ENCODE measurements at places on chromosomes 5 and 9.
A peak's percentile ranks its signal among the peaks of the same experiment; 100 is the strongest.

GRCh38 chr5:3092664-3093063 lies 341.2 kb upstream of the IRX2 start:
- no peak for DNase-seq

DNA sequence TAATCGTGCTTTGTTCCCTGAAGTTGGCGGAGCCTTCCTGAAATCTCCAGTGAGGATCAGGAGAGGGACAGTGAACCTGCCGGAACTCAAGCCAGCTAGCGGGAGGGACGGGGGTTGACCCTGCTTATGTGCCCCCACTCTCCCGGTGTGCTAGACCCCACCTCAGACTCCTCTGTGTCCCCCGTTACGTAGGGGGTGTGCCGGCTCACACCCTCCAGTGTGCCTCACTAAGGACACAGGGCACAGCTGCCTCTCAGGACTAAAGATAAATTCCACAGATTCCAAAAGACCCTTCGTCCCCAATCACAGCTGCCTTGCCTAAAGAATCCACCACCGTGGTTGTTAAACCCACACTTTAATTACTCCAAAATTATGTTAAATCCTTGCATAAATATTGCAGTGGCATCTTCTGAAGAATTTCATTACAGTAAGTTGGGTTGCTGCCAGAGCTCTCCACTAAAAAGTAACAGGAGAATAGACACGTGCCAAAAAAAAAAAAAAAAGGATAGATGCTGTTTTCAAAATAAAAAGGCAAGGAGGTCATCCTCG lies 73.7 kb downstream of the GTF3C4 start:
- no peak for DNase-seq

DNA sequence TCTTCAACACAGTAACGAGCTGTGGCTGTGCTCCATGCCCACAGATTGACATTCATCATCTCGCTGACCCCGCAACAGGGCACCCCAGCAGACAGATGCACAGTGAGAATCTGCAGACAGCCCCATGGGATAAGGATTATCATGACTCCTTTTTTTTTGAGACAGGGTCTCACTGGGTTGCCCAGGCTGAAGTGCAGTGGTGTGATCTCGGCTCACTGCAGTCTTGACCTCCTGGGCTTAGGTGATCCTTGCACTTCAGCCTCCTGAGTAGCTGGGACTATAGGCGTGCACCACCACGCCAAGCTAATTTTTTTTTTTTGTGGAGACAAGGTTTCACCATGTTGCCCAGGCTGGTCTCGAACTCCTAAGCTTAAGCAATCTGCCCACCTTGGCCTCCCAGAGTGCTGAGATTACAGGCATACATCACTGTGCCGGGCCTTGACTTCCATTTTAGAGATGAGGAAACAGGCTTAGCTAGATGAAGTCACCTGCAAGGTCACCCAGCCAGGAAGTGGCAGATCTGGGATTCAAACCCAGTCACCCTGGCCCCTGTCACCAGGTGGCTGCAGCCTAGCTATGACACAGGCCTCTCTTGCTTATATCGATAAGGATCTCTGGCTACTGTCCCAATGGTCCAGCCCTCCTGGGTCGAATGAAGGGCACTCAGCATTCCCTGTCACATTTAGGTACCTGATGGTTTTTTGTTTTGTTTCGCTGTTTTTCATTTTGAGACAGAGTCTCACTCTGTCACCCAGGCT lies 5.1 kb downstream of the AIF1L start:
- no peak for DNase-seq

- DNase-seq: no peak
Measured at GRCh38 chr9:137195525-137196220, 4.9 kb downstream of the TPRN start.

DNA sequence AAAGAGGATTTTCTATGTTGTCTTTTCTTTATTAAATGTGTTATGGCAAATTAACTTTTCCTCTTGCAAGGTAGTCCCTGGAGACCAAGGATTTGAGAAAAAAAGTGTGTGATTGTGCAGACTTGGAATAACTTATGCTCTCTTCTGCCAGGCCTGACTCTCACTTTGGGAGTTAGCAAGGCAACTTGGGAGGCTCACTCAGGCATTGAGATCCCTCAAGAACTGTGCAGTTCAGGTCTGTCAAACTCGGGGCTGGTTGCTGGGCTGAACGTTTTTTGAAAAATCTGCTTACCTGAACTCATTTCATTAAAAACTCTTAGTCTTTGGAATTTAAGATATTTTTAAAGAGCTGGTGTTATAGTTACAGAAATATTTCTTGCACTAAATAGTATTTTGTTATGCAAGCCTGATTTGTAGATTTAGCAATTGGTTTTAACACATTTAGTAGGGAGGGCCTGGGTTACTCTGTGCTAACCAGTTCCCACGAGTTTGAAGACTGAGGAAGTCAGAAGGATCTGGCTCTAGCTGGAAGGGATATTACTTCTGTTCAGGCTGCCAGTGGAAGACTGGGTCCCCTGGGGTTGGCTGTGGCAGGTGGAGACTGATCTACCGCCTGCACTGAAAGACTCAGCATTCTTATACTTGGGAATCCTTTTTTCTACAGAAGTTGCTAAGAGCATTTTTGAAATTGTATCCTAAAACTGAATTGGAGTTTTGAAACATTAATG lies 150.4 kb upstream of the PCSK5 start:
- DNase-seq: no peak

- DNase-seq: no peak
Measured at GRCh38 chr5:157324237-157324636, 58.3 kb downstream of the CYFIP2 start.

DNA sequence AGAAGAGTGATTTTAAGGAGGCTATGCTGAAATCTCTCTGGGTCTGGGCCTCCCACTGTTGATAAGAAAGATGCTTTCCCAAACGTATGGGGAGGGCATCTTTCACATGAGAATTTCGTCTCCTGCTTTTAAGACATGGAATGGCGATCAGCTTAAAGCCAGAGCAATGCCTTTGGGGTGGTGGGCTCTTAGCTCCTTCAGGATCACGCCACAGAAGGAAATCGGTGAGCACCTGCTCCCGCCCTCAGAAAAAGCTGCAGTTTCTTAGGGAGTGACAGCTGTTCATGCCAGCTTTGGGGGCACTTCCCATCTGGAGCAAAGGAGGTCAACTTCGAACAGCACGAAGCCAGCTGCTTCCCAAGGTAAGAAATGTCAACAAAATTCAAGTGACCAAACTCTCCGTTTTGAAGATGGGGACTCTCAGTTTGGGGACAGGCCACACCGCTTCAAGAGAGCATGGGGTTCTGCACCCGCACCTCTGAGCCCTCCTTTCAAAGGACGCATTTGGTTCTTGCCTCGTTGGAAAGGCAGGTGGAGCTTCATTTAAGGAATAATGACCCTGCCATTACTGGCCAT lies 39.0 kb downstream of the TRIP13 start:
- no peak for DNase-seq

- DNase-seq: peak; percentile 51
Measured at GRCh38 chr5:142894749-142895148, 124.6 kb downstream of the ARHGAP26 start.

DNA sequence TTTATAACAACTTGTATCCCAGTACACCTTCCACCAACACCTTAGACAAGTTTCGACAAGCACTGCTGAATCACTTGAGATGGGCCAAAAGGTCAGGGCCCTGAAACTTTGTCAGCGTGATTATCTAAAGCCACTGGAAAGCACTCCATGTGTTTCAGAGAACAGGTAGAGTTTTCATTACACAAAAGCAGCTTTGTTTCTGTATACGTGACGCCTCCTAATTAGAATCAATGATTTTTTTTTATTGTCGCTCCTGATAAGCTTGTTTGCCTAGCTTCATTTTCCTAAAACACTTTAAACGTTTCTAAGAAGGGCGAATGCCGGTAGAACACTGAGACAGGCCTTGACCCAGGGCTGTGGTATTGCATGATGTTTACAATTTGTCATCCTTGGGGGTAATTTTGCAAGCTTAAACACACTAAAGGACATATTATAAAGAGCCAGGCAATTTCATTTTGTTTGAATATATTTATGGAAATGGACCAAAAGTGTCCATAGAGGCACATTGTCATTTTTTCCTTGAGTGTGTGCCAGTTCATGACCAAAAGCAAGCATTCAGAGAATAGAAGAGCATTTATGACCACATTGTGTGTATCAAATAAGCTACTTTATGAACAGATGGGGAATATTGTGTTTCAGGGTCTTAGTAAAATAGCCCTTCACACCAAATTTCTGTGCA lies 193.6 kb downstream of the GLIS3 start:
- DNase-seq: no peak

DNA sequence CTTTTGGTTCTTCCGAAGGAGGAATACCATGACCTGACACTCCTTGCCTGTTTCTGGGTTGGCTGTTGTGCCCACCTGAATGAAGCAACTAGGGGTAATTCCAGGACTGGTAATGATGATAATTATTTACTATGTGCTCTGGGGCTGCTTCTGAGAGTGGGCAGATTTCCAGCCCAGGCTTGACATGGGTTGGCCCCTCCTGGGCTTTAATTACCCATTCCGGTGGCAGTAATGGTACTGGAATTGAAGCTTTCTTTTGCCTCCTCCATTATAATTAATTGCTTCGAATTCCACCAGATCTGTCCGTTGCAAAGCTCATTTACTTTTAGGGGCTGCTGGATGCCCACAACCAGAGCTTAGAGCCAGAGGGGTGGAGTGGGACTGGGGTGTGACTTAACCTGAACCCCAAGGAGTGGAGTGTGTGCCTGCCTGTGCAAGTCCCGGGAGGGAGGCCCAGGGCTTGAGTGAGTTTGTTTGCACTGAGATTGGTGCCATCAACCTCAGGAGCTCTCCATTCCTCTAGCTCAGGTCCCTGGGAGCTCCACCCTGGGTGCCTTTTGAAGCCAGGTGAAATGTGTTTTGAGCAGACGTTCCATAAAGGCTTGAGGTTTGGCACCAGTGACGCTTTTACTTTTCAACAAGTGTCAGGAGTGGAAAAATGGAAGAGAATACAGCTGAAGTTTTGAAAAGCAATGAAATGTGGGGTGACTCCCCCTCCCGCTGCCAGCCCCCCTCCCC lies 214.6 kb downstream of the PDZD2 start:
- DNase-seq: no peak

DNA sequence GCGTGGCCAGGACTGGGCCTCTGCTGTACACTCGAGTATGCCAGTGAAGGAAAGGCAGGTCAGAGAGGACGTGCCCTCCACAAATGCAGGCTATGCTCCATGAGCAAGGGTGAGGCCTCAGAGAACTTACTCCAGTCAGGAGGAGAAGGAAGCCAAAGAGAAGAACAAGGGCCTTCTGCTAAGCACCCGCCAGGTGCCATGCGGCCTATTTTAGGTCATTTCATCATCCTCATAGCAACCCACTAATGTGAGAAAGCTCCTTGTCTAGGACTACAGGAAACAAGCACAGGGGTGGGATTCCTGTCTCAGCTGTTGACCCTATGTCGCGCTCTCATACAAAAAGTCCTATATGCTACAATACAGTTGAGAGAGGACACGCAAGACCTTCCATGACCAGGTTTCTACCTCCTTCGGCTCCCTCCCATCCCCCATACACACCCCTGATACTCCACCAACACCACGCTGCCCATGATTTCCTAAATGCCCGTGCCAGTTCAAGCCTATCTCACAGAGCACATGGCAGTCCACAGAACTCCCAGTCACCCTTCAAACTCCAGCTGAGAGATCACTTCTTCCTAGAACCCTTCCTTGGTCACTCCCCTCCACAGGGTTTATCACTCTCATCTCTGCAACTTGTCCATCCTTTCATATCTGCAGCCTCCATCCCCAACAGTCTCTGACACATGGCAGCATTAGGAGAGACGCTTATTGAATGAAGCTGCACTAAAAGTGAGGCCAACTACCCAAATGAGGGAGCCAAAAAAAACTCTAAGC lies 26.8 kb downstream of the PSMB7 start:
- no peak for DNase-seq

DNA sequence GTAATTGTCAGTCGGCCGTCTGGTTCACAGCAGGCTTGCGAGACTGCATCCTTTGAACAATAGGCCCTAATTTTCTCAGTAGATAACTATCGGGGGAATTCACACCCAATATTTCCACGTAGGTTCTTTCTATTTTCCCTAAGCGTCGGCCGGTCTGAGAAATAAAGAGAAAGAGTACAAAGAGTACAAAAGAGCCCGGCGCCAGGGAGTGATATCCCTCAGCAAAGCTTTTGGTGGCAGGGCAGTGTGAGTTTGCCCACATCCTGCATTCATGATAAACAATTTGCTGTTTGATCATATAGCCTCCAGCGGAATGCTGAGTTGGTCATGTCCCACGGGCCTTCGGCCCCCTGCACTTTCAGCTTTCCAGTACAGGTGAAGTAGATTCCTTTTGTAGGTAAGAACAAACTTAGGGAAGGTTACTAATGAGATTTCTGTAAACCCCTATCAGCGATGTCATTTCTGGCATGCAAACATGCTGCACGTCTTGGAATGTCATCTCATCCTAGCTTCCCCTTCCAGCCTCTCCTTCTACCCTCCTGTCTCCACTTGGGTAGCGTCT lies 4.7 kb upstream of the PTGR1 start:
- no peak for DNase-seq

DNA sequence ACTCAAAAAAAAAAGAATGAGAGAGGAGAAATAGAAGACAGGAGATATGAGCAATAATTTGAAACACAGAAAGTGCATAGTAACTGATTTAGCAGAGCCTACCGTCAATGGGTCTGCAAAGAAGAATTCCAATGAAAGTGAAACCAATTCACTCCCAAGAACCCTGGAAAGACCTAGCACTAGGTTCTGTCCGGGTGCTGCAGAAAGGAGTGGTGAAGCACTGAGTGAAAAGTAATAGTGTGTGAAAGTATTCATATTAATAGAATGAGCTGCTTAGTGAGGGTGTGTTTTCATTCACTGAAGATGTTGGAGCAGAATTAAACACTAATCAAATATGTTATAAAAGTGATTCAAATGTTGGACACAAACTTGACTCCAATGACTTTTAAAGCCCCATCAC lies 51.3 kb upstream of the SLC30A5 start:
- DNase-seq: no peak

- DNase-seq: no peak
Measured at GRCh38 chr9:5633243-5633642, 4.3 kb downstream of the RIC1 start.

DNA sequence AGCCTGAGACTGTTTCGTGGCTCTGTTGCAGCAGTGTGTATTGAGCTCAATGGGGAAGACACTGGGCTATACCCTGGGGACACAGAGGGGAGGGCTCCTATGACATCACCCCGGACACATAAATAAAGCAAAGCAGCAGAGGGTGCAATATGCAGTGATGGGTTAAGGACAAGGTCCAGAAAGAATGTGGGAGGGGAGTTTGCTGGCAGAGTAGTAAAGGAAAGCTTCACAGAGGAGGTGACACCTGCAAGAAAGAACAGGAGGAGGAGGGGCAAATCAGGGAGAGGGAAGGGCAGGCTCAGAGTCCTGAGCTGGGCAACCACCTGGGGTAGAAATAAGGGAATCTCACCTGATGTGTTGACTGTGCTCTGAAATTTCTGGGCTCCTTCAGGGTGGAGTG lies 35.3 kb upstream of the CDKN2AIPNL start:
- no peak for DNase-seq

- DNase-seq: no peak
Measured at GRCh38 chr5:142432369-142432863, 107.6 kb upstream of the SPRY4 start.

DNA sequence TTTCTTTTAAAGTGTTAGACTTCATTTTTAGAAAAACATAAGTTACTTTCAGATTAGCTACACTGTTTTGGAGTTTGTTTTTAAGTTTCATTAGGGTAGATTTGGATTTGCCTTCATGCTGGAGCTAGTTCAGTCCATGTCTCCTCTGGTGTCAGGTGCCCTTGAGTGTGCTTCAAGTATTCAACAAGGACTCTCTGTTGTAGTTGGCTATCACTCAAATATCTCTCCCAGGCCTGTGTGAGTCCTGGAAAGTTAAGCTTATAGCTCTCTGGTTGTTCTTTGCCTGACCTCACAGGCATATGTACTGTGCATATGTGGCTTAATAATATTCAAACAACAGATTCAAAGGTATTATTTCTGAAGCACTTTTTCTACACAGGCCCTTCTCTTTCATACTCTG lies 45.4 kb downstream of the PTBP3 start:
- no peak for DNase-seq

GRCh38 chr5:139904816-139905661 lies 109.4 kb downstream of the PSD2 start:
- no peak for DNase-seq
